ENCODE measurements at places on chromosomes 7 and 10. TPM values are rescaled to one million over a fixed set of nuclear protein-coding genes. Genes with fewer than 3 reads are reported as not detected.

The CTAGE6 gene
- not detected for total RNA-seq

The DGKB gene
- 0.30 TPM for total RNA-seq

The PGAM2 gene
- total RNA-seq = 2.3 TPM

The CYP2C19 gene
- total RNA-seq = 1.9 TPM

- H3K27me3 ChIP-seq = no peaks in the 10 kb centered on the region
- no peak overlapping the region for H3K27ac ChIP-seq
- DNase-seq = no peak
- H3K4me1 ChIP-seq = no peaks in the 10 kb centered on the region
Observed at GRCh38 chr7:147249956-147250355, 1133.4 kb downstream of the CNTNAP2 start.

- H3K4me1 ChIP-seq = peaks cover 4% of the 10 kb centered on the region
- H3K27ac ChIP-seq = no peak overlapping the region
- DNase-seq = no peak
- no peak overlapping the region for H3K4me3 ChIP-seq
- H3K27me3 ChIP-seq = no peaks in the 10 kb centered on the region
- no peaks in the 10 kb centered on the region for H3K36me3 ChIP-seq
Observed at GRCh38 chr10:36506697-36507496, 618.5 kb upstream of the ANKRD30A start.

DNA sequence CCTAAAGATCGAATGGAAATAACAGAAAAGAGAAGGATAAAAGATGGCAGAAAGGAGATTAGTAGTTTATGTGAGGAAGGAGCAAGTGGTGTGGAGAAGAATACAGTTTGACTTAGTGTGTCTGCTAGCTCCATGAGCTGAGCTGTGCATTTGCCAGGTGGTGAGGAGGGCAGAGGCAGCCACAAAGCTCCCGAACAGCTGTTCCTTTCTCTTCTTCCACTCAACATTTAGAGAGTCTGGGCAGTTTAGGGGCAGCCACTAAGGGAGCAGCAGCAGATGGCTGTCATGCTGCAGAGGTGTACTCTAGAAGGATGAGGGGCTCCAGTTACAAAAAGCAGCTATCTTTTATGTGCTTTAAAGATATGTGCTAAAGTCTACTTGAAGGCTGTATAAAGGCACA is 674.4 kb downstream of the GRM8 start:
- H3K36me3 ChIP-seq = no peaks in the 10 kb centered on the region
- no peak for DNase-seq
- no peak overlapping the region for H3K4me3 ChIP-seq
- H3K4me1 ChIP-seq = no peaks in the 10 kb centered on the region

GRCh38 chr10:121158988-121159579 is 307.9 kb downstream of the WDR11 start:
- no peak for DNase-seq
- no peak overlapping the region for H3K4me3 ChIP-seq
- no peaks in the 10 kb centered on the region for H3K36me3 ChIP-seq
- no peaks in the 10 kb centered on the region for H3K27me3 ChIP-seq
- H3K4me1 ChIP-seq = peaks cover 11% of the 10 kb centered on the region

DNA sequence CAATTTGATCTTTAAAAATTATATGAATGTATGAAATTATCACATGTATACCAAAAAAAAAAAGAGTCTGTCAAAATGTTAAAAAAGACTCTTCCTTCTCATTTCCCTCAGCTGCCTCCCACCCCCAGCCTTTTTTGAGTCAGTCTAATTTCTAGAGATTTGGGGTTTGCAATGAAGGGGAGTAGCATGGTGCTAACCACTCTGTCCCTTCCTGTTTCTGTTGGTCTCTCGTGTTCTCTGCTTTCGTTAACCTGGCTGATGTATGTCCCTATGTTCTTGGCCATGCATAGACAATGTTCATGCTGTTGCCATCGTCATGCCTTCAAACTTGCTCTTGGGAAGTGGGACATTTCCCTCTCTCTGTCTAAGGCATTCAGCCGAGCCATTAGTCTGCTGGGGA is 474.1 kb downstream of the LRMDA start:
- H3K4me1 ChIP-seq = no peaks in the 10 kb centered on the region
- H3K4me3 ChIP-seq = no peak overlapping the region
- no peaks in the 10 kb centered on the region for H3K27me3 ChIP-seq
- no peak for DNase-seq
- no peaks in the 10 kb centered on the region for H3K36me3 ChIP-seq
- no peak overlapping the region for H3K27ac ChIP-seq

DNA sequence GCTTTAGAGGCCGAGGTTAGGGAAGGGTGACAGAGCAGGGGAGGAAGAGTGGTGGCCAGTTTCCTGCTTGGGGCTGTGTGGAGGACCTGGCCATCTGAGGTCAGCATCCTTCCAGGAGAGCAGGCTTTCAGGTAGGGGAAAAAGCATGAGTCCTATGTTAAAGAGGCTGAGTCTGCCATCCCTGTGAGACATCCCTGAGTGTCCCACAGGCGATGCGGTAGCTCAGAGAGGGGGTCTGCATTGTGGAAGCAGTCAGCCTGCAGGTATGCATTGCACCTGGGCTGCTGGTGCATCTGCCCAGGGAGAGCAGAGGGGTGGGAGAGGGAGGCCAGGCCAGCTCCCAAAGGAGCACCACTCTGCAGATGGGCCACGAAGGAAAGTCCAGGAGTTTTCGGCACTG is 282.1 kb upstream of the ZNF32 start:
- no peak for DNase-seq
- H3K4me1 ChIP-seq = no peaks in the 10 kb centered on the region

DNA sequence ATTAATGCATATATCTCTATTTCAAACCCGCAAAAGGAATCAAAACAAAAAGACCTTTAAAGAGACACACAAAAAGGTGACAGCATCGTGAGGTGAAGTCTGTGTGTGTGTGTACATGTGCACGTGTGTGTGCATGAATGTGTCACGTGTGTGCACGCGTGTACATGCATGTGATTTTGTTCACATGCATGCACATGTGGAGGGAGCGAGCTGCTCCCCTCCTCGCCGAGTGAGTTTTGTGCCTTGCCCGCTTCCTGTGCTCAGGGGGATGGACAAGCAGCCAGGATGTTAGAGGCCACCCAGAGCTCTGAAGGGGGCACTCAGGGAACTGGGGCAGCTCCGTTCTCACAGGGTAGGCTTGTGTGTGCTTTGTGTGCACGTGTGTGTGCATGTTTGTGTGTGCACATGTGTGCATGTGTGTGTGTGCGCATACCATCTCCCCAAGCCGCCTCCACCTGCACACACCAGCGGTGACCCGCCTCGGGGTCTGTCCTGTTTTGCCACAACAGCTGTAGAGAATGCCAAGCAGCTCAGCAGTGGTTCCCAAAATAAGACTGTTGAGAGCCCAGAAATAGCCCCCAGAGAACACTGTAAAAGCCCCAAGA is 191.2 kb downstream of the PTPRN2 start:
- no peak overlapping the region for H3K27ac ChIP-seq
- H3K36me3 ChIP-seq = no peaks in the 10 kb centered on the region
- H3K4me3 ChIP-seq = no peak overlapping the region

DNA sequence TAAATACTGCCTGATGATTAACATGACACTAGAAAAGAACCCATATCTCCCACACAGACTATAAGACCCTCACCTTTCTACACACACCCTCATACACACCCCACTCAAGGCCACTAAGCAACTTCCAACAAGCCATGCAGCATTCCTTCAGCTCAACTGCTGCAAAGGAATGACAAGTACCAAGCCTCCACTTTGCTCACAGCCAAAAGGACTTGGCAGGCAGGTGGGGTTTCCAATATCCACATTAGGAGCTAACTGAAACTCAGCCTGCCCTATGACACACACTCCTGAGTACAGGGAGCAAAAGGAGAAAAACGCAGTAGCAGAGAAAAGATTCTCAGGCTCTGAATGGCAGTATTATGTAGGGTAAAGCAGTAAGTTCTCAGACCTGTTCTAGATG is 13.4 kb downstream of the USP54 start:
- no peaks in the 10 kb centered on the region for H3K27me3 ChIP-seq
- no peak for DNase-seq
- H3K27ac ChIP-seq = peak overlapping the region; percentile 85

- H3K36me3 ChIP-seq = no peaks in the 10 kb centered on the region
- peak overlapping the region; percentile 60 for H3K4me3 ChIP-seq
- DNase-seq = no peak
- H3K27ac ChIP-seq = no peak overlapping the region
- H3K4me1 ChIP-seq = peaks cover 11% of the 10 kb centered on the region
Observed at GRCh38 chr10:27998178-27998953, 513 bp downstream of the ODAD2 start.

- H3K4me1 ChIP-seq = peaks cover 5% of the 10 kb centered on the region
- no peak overlapping the region for H3K27ac ChIP-seq
- DNase-seq = no peak
- peaks cover 90% of the 10 kb centered on the region for H3K27me3 ChIP-seq
- no peak overlapping the region for H3K4me3 ChIP-seq
- H3K36me3 ChIP-seq = no peaks in the 10 kb centered on the region
Observed at GRCh38 chr10:100670828-100671479, 74.4 kb upstream of the PAX2 start.

GRCh38 chr7:33952824-33953223 is 47.5 kb downstream of the BMPER start:
- no peak overlapping the region for H3K27ac ChIP-seq
- no peaks in the 10 kb centered on the region for H3K4me1 ChIP-seq
- no peaks in the 10 kb centered on the region for H3K36me3 ChIP-seq
- H3K4me3 ChIP-seq = no peak overlapping the region
- no peak for DNase-seq

GRCh38 chr7:112654322-112655216 is 135.6 kb downstream of the TMEM168 start:
- no peaks in the 10 kb centered on the region for H3K4me1 ChIP-seq
- H3K36me3 ChIP-seq = no peaks in the 10 kb centered on the region
- H3K27me3 ChIP-seq = no peaks in the 10 kb centered on the region
- no peak overlapping the region for H3K4me3 ChIP-seq
- no peak for DNase-seq

- no peak for DNase-seq
- H3K36me3 ChIP-seq = peaks cover 68% of the 10 kb centered on the region
- H3K4me1 ChIP-seq = no peaks in the 10 kb centered on the region
- H3K27ac ChIP-seq = no peak overlapping the region
- H3K27me3 ChIP-seq = no peaks in the 10 kb centered on the region
Observed at GRCh38 chr7:157263156-157263555, 73.6 kb upstream of the DNAJB6 start.

GRCh38 chr10:123043409-123043925 is 34.7 kb downstream of the ACADSB start:
- no peaks in the 10 kb centered on the region for H3K4me1 ChIP-seq
- H3K36me3 ChIP-seq = peaks cover 35% of the 10 kb centered on the region
- H3K27me3 ChIP-seq = no peaks in the 10 kb centered on the region
- no peak for DNase-seq

DNA sequence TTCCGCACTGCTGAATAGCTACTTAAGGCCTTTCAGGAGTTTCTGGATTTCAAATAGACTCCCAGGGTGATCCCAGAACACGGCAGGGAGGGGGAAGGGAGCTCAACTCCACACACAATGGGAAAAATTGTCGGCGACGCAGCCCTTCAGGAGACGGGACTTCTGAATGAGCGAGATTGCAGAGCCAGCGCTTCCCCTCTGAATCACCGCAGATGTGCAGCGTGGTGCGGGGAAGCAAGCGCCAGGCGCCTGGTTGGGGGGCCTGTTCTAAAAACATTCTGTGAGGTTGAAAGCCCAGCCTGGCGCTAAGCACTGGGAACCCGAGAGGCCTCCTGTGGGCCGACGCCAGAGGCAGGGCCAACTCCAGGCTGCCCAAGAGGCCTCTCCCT is 163.3 kb downstream of the MAD1L1 start:
- H3K4me1 ChIP-seq = no peaks in the 10 kb centered on the region
- H3K4me3 ChIP-seq = no peak overlapping the region
- H3K36me3 ChIP-seq = peaks cover 26% of the 10 kb centered on the region
- no peaks in the 10 kb centered on the region for H3K27me3 ChIP-seq
- no peak overlapping the region for H3K27ac ChIP-seq

DNA sequence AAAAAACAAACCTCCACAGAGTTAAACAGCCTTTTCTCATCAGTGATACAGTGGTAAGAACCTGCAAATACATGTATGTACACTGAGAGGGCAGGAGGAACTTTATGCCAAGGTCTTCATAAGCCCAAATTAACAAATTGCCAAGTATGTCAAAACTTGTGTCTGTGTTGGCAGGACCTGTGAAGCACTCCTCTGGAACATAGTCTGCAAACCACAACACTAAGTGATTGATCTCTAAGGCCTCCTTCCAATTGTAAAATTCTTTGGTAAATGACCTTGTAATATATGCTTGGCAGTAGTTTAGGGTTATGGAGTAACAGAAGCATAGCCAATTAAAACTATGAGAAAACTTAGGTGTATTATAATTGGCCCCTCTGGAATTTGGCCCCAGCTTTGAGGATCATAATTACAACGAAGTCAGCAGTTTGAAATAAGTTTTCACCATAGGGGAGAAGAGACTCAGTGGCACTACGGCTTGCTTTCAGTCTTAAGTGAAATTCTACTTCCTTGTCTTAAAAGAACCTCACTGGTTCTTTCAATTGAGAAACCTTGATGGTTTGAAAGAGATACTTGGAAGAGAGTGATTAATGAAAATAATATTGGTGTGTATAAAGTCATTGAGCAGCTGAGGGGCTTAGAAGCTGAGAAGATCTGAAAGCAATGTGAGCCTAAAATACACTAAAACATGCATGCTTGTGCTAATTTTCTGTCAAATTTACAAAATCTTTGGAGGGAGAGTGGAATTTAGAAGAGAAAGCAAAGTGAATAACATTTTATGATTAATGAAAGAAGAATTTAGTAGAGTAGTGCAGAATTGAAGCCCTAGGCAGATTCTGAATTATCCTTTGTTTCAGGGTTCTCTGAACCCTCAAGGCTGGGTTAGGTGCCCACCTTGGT is 57.6 kb downstream of the CNNM2 start:
- no peak for DNase-seq
- H3K27me3 ChIP-seq = no peaks in the 10 kb centered on the region
- H3K4me3 ChIP-seq = no peak overlapping the region
- no peaks in the 10 kb centered on the region for H3K36me3 ChIP-seq
- H3K27ac ChIP-seq = peak overlapping the region; percentile 4
